ENCODE measurements at places on chromosomes 5 and 9. TPM values are rescaled to one million over a fixed set of nuclear protein-coding genes. Genes with fewer than 3 reads are reported as not detected.

The RXRA gene
- total RNA-seq, result 90.8 TPM

The MXD3 gene
- 1.7 TPM for total RNA-seq

The BHMT2 gene
- 5.3 TPM for total RNA-seq

The INSL4 gene
- not detected for total RNA-seq

The IL5 gene
- total RNA-seq, result not detected

The FAM193B gene
- total RNA-seq, result 26.4 TPM

- peak; percentile 47 for DNase-seq
Observed at GRCh38 chr5:178231539-178232123, 971 bp downstream of the PHYKPL start.

DNA sequence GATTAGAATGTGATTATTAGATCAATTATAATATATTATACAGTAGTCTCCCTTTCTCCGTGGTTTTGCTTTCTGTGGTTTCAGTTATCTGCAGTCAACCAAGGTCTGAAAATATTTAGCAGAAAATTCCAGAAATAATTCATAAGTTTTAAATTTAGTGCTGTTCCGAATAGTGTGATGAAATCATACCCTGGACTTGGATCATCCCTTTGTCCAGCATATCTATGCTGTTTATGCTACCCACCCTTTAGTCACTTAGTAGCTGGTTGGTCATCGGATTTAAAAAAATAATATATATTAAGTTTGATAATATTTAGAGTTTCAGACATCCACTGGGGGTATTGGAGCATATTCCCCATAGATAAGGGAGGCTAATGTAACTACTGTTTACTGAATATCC, 19.6 kb downstream of the RMI1 start:
- no peak for DNase-seq

GRCh38 chr5:81785322-81785721, 34.4 kb upstream of the SSBP2 start:
- no peak for DNase-seq

- DNase-seq, result no peak
Observed at GRCh38 chr5:181059297-181060230, 19.5 kb downstream of the BTNL9 start.

GRCh38 chr9:106615118-106615889, 247.7 kb upstream of the ZNF462 start:
- DNase-seq, result no peak

DNA sequence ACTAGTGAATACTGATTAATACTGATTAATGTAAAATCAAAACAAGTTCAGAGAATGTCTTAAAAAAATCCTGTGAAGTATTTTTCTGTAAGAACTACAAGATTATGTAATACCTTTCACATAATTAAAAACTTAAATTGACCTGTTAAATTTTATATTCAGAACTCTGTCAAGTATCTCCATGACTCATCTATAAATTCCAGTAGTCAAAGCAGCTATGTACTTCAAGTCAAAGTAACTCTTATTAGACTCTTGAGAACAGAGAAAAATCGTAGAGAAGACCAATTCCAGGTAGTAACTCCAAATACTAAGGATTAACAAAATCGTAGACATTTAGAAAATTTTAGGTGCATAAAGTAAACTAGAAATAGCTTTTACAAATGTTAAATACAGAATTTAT, 77.1 kb downstream of the HOMER1 start:
- DNase-seq, result no peak

DNA sequence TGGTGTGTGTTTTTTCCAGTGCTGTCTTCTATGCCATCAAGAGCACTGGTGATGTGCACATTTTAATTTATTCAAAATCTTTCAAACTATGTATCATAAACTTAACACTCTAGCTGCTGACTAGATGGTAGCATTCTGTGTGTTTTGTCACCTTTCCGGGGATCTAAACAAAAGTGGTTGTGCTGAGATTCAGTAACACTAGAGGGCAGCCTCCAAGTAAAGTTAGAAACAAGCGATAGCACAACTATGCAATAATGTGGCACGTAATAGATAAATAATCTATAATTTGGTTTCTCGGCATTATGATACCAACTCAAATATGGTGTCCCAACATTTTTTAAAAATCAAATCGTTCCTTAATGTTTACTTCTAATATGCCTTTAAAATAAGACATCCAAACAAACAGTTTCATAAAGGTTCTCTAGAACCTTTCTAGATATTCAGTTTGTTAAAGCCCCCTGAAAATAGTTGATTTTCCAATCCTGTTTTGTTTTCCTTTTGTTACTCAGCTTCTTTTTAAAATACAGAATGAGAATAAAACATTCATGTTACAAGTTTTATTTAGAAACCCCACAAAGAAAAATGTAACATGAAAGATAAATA, 16.9 kb downstream of the SEMA6A start:
- no peak for DNase-seq

- DNase-seq, result no peak
Observed at GRCh38 chr5:23763170-23763569, 255.8 kb downstream of the PRDM9 start.

DNA sequence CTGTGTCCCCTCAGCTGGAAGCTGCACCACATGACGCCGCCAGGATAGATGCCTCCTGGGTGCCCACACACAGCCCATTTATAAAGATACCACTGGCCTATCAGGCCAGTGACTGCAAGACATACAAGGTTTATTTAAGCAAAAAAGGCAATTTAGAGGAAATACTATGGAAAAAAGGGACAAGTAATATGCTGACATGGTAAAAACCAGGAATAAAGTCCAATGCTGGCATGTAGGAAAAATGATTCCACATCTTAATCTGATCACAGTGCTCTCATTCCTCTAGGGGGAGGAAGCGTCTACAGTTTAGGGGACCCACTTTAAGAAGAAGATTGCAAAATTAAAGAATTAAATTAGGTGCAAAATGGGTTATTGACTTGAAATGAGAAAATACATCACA, 80.1 kb downstream of the ZNF354C start:
- no peak for DNase-seq

- peak; percentile 58 for DNase-seq
Observed at GRCh38 chr5:65100911-65101631, 332.3 kb downstream of the CWC27 start.

DNA sequence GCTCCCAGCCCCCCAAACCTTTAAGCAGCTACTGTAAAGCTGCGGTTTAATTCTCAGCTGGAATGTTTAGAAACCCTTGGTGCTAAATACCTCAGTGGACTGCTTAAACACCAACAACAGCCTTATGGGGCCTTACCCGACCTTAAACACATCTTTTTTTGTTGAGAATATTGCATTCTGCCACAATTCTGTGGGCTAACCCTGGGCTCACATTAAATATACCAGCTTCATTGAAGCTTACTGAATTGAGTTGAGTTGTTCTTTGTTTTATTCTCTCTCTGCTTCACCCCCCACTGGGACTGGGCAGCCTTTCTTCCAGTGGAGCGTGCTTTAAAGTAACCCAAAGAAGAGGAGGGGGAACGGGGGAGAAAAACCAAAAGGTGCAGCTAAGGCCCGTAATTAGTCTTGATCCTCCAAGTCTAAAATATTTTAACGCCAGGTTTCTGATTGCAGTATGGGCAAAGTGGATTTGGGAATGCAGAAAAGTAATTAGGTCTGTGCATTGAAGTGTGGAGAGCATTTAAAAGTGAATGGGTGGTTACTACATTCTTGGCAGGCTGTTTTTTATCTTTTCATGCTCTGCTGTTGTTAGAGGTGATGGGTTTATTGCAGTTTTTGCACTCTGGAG, 281.2 kb downstream of the NR2F1-AS1 start:
- DNase-seq, result no peak

DNA sequence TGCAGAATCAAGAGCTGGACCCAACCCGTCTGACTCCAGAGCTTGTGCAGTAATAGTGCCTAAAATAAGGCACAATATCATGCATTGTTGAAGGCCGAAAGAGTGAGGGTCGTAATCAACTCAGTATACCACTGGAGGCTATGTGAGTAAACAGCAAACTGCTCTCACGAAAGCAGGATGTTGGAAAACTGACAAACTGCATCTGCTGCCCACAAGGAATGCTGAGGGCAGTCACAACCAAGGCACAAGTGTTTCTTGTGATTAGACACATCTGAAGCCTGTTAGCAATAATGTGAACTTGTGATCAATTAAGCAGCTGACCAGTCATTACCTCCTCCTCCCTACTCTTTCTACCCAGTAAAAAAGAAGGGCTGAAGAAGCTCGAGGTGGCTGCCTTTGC, 48.8 kb downstream of the TRPM3 start:
- no peak for DNase-seq
